ENCODE measurements at places on chromosomes 1 and 21.

- DNase-seq, result no peak
Measured at GRCh38 chr1:1217621-1218523, 3.9 kb upstream of the TNFRSF4 start.

DNA sequence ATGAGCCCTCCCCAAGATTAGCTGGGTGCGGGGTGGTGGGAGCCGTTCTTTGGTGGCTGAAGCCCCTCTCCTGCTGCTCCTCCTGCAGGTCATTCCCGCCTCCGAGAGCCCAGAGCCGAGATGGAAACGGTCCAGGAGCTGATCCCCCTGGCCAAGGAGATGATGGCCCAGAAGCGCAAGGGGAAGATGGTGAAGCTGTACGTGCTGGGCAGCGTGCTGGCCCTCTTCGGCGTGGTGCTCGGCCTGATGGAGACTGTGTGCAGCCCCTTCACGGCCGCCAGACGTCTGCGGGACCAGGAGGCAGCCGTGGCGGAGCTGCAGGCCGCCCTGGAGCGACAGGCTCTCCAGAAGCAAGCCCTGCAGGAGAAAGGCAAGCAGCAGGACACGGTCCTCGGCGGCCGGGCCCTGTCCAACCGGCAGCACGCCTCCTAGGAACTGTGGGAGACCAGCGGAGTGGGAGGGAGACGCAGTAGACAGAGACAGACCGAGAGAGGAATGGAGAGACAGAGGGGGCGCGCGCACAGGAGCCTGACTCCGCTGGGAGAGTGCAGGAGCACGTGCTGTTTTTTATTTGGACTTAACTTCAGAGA lies 448 bp downstream of the G0S2 start:
- DNase-seq, result peak; percentile 57

GRCh38 chr1:203170625-203171330 lies 4.8 kb downstream of the MYBPH start:
- DNase-seq, result no peak

- no peak for DNase-seq
Measured at GRCh38 chr1:232611834-232612233, 18.1 kb downstream of the SIPA1L2 start.

GRCh38 chr1:38527373-38527966 lies 332.1 kb downstream of the RRAGC start:
- no peak for DNase-seq

- DNase-seq, result no peak
Measured at GRCh38 chr1:215192306-215192705, 109.8 kb downstream of the KCNK2 start.

- peak; percentile 14 for DNase-seq
Measured at GRCh38 chr1:46449223-46450159, 40.1 kb upstream of the DMBX1 start.

DNA sequence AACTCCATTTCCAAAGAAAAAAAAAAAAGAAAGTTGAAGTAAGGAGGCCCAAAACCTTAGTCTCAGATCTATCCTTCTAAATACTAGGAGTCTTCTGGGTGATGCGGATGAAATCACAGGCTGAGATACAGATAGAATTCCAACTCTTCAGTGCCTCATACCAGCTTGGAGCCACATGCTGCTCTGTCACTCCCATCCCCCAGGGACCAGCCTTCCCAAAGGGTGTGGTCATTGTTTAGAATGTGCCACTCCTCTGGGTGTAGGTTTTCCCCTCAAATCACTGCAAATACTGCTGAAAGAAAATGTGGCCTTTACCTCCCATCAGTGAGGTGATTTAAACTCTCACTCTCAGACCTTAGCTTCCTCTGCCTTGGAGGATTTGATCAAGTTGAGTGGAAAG lies 112.9 kb downstream of the CDC7 start:
- no peak for DNase-seq

DNA sequence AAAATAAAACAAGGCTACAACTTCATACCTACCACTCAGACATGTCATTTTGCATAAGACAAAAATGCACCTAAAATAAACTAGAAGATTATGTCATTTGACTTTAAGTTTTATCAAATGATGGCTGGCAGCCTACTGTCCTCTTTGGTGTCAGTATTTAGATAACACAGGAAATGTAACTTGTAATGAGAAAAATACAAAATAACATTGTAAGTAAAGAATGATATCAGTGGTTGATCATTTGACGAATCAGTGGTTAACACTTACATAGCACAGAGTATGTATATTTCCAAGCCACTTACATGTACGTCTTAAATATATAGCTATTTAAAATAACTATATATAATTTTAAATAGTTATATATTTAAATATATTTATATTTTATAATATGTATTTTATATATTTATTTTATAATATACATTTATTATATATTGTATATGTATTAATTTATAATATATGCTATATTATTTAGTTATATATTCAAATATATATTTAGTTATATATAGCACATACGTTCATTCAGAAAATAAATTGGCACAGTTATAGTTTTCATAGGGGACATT lies 44.1 kb downstream of the ZNF678 start:
- no peak for DNase-seq

DNA sequence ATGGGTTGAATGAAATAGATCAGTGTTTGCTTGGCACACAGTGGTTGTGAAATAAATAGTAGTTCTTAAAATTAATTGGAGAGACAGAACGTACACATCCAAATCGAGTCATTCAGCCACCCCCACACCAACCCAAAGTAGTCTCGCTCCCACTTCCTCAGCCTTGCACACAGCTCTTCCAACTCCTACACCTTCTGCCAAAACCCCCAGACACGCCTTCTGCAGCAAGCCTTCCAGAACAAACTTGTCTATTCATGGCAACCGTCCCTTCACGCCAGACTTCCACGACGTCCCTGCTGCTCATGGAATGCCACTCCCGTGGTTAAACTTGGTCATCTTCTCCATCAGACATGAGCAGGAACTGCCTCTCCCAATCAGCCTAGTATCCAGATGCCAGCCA lies 37.5 kb upstream of the RD3 start:
- DNase-seq, result peak; percentile 31

DNA sequence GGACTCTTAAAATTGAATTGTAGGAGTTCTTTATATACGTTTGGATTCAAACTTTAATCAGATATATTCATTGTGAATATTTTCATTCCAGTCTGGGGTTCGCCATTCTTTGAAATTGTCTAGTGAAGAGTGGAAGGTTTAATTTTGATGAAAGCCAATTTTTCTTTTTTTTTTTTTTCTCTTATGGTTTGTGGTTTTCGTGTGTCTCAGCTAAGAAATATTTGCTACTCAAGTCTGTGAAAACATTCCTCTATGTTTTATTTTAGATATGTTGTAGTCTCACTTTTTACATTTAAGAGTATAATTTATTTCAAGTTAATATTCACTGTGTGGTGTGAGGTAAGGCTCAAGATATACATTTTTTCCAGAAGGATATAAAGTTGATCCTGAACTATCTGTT lies 220.5 kb downstream of the KCNT2 start:
- DNase-seq, result no peak

DNA sequence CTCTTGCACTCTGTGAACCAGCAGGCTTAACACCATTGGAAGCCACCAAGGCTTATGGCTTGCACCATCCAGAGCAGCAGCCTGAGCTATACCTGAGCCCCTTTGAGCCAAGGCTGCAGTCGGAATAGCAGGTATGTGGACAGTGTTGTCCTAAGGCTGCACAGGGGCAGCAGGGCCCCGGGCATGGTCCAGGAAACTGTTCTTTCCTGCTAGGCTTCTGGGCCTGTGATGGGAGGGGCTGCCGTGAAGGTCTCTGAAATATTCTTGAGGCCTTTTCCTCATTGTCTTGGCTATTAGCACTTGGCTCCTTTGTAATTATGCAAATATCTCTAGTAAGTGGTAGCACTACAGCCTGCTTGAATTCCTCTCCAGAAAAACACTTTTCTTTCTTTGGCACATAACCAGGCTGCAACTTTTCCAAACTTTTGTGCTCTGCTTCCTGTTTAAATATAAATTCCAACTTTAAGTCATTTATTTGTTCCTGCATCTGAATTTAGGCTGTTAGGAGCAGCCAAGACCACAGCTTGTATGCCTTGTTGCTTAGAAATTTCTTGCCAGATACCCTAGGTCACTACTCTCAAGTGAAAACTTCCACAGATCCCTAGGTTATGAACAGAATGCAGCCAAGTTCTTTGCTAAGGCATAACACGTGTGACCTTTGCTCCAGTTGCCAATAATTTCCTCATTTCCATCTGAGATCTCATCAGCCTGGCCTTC lies 5.2 kb downstream of the KRTAP20-4 start:
- no peak for DNase-seq

GRCh38 chr1:25756215-25756614 lies 43.8 kb upstream of the SELENON start:
- DNase-seq, result no peak

- DNase-seq, result no peak
Measured at GRCh38 chr1:19462781-19463503, 22.4 kb downstream of the CAPZB start.

GRCh38 chr1:200379940-200380588 lies 29.8 kb downstream of the ZNF281 start:
- no peak for DNase-seq

GRCh38 chr1:207797229-207797973 lies 45.5 kb downstream of the CD46 start:
- peak; percentile 90 for DNase-seq

GRCh38 chr1:65418522-65419185 lies 1.8 kb upstream of the LEPR start:
- DNase-seq, result no peak

DNA sequence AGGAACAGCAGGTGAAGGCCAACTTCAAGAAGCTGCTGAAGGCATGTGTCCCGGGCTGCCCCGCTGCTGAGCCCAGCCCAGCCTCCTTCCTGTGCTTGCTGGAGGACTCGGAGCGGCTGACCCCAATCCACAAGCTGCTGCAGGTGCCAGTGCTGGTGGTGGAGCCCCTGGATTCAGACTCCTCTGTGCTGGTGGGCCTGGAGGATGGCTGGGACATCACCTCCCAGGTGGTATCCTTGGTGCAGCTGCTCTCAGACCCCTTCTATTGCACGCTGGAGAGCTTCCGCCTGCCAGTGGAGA lies 20.1 kb upstream of the NPPB start:
- DNase-seq, result no peak

DNA sequence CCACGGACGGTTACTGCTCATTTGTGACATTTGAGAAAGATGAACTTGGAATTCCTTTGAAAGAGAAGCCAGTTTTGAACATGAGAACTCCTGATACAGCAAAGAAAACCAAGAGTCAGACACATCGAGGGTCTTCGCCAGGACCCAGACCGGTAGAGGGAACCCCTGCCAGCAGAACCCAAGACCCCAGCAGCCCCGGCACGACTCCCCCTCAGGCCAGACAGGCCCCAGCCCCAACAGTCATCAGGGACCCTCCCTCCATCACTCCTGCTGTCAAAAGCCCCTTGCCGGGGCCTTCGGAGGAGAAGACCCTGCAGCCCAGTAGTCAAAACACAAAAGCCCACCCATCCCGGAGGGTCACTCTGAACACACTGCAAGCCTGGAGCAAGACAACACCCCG lies 27.7 kb downstream of the CHAF1B start:
- no peak for DNase-seq

GRCh38 chr1:51973587-51974474 lies 16.7 kb downstream of the RAB3B start:
- no peak for DNase-seq

DNA sequence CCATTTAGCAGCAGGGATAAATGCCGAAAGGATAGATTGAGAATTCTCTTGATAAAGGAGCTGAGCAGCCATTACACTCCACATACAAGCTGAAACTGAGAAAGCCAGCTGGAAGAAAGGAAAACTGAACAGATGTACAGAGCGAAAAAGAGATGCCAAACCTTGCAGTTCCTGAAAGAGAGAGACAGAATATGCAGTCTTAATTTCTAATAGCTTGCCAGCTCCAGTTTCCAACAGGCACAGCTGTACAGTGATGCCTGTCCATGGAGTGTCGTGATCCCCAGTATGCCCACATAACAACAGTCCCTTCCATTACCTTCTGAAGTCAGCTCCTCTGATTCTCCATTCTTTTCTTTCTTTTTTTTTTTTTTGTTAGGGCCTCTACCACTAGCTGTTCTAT lies 22.7 kb downstream of the ABL2 start:
- DNase-seq, result no peak

- DNase-seq, result no peak
Measured at GRCh38 chr1:43558346-43558841, 27.7 kb downstream of the PTPRF start.

GRCh38 chr1:3623441-3624199 lies 1.2 kb upstream of the TPRG1L start:
- DNase-seq, result no peak

- DNase-seq, result no peak
Measured at GRCh38 chr1:101250656-101251272, 13.9 kb downstream of the S1PR1 start.

GRCh38 chr1:41504114-41505035 lies 19.9 kb upstream of the EDN2 start:
- DNase-seq, result peak; percentile 72

- no peak for DNase-seq
Measured at GRCh38 chr1:204529371-204529895, 13.2 kb downstream of the MDM4 start.

- DNase-seq, result peak; percentile 29
Measured at GRCh38 chr1:47814612-47815395, 182.4 kb downstream of the TRABD2B start.

- peak; percentile 22 for DNase-seq
Measured at GRCh38 chr1:231240531-231240882, 505 bp upstream of the GNPAT start.

GRCh38 chr1:236654957-236655356 lies 31.3 kb upstream of the ACTN2 start:
- no peak for DNase-seq

DNA sequence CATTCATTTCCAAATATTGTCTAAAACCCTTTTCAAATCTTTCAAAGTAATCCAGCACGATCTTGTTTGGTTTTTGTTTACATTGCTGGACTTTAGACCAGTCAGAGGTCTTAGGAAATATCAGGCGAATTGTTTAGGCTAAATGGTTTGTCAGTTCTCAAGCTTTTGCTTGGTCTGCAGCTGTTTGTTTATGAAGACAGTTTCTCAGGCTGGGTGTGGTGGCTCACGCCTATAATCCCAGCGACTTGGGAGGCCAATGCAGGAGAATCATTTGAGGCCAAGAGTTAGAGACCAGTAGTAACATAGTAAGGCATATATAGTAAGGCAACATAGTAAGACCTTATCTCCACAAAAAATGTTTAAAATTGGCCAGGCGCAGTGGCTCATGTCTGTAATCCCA lies 77.5 kb downstream of the DNTTIP2 start:
- no peak for DNase-seq

DNA sequence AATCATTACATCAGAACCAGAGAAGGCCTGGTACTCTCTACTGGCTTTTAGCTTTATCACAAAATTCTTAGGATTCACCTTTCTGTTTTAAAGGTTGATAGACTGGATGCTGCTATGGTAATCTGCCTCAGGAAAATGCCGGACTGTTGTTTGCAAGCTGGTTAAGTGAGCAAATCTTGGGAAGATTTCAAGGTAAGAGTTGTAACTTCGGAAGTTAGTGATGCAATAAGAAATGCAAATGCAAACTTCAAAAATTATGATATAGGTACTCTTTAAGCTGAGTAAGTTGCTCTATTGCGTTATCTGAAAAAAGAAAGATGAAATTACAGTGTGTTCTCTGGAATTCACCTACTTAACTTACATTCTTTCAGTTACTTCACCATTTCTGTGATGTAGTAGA lies 4.4 kb upstream of the SLC16A1 start:
- DNase-seq, result no peak

- no peak for DNase-seq
Measured at GRCh38 chr21:36204980-36205379, 48.4 kb downstream of the DOP1B start.

- no peak for DNase-seq
Measured at GRCh38 chr1:45884700-45885099, 81.3 kb downstream of the MAST2 start.

- DNase-seq, result peak; percentile 78
Measured at GRCh38 chr1:59143133-59143487, 153.8 kb upstream of the FGGY start.

- DNase-seq, result peak; percentile 59
Measured at GRCh38 chr21:18350216-18350615, 53.4 kb downstream of the TMPRSS15 start.

Measured in suppressor macrophage (primary cell).